ENCODE measurements at places on chromosomes 12 and 14. TPM values are rescaled to one million over a fixed set of nuclear protein-coding genes. Genes with fewer than 3 reads are reported as not detected.

- no peak overlapping the region for H3K4me3 ChIP-seq
- peak; percentile 63 for DNase-seq
- peaks cover 8% of the 10 kb centered on the region for H3K4me1 ChIP-seq
- H3K27me3 ChIP-seq: no peaks in the 10 kb centered on the region
These were observed 21.3 kb upstream of the HSP90B1 start for GRCh38 chr12:103908877-103909276.

GRCh38 chr14:76331328-76332011 lies 44.5 kb upstream of the ESRRB start:
- H3K27me3 ChIP-seq: peaks cover 19% of the 10 kb centered on the region
- no peak for DNase-seq
- H3K4me1 ChIP-seq: no peaks in the 10 kb centered on the region
- no peak overlapping the region for H3K4me3 ChIP-seq

The GRIN2B gene
- 1.4 TPM for total RNA-seq

The PDE3A gene
- total RNA-seq: 1.7 TPM

DNA sequence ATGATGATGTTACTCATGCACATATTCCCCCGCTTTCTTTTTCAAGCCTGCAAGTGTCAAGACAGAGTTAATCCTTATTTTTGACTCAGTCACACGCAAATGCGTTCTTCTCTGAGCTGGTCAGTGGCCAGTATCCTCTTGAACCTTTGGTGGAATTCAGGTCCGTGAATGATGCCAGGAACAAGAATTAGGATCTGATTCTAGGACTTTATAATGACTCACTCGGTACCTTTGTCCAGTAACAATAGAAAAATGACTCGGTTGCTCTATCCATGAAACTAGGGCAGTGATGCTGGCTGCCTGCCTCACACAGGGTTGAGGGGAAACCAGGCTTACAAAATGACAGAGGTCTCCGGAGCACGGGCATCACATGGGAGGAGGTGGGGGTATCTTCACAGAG lies 185.8 kb upstream of the NUDT4 start:
- no peak overlapping the region for H3K4me3 ChIP-seq
- H3K4me1 ChIP-seq: peaks cover 9% of the 10 kb centered on the region
- H3K27me3 ChIP-seq: no peaks in the 10 kb centered on the region
- H3K27ac ChIP-seq: peak overlapping the region; percentile 52
- DNase-seq: peak; percentile 81

DNA sequence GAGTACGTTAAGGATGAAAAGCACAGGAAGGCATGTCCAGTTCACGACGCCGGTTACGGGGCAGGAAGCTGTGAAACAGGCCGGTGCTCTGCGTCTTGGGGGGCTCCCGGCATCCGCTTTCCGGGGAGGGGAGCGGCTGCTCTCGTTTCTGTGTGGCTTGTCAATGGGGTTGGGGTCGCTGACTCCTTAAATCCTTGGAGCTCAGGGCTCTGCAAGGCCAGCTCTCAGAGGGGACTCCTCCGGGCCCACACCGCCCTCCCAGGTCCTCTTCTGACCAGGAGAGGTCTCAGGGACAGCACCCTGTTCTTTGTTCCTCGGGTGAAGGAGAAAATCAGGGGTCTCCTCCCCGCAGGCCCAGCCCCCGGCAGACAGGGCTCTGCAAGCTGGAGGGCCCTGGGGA lies 78.1 kb downstream of the GALNT9 start:
- H3K27me3 ChIP-seq: peaks cover 5% of the 10 kb centered on the region
- DNase-seq: no peak
- H3K36me3 ChIP-seq: no peaks in the 10 kb centered on the region
- no peaks in the 10 kb centered on the region for H3K4me1 ChIP-seq
- no peak overlapping the region for H3K4me3 ChIP-seq

DNA sequence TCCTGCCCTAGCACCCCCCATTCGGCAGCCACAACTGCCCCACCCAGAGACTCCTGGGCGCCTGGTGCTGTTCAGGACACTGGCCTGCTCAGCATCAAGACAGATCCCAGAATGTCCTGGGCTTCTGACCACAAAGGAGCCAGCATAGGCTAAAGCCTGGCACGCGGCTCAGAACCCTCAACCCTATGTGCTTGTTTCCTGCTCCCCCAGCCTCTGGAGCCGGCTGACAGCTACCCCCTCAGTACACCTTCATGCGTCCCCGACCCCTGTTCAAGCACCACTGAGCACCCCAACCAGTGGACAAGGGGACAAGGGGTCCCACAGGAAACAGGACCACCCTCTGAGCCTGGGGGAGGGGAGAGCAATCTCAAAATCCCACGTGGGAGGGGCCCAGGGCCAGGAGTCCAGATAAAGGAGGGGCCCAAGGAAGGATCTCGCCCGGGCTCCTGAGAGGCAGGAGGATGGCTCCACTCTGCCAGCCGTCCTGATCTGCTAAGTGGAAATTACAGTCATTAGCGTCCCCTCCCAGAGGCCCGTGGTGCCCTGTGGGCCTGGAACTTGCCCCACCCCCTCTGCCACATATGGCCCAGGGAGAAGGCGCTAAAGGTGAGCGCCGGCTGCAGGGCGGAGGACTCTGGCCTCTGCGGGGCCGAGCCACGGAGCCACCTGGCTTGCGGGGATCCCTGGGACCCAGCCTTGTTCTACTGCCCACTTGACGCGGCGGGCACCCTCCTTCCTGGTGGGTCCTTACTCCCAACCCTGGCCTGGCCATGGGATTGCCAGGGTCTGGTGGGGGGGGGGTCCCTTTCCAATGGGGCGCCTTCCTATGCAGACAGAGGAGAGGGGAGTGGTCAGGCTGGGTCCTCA lies 27.2 kb upstream of the GPR132 start:
- H3K36me3 ChIP-seq: no peaks in the 10 kb centered on the region
- no peak for DNase-seq
- peak overlapping the region; percentile 70 for H3K4me3 ChIP-seq
- H3K27ac ChIP-seq: peak overlapping the region; percentile 12
- H3K27me3 ChIP-seq: no peaks in the 10 kb centered on the region

DNA sequence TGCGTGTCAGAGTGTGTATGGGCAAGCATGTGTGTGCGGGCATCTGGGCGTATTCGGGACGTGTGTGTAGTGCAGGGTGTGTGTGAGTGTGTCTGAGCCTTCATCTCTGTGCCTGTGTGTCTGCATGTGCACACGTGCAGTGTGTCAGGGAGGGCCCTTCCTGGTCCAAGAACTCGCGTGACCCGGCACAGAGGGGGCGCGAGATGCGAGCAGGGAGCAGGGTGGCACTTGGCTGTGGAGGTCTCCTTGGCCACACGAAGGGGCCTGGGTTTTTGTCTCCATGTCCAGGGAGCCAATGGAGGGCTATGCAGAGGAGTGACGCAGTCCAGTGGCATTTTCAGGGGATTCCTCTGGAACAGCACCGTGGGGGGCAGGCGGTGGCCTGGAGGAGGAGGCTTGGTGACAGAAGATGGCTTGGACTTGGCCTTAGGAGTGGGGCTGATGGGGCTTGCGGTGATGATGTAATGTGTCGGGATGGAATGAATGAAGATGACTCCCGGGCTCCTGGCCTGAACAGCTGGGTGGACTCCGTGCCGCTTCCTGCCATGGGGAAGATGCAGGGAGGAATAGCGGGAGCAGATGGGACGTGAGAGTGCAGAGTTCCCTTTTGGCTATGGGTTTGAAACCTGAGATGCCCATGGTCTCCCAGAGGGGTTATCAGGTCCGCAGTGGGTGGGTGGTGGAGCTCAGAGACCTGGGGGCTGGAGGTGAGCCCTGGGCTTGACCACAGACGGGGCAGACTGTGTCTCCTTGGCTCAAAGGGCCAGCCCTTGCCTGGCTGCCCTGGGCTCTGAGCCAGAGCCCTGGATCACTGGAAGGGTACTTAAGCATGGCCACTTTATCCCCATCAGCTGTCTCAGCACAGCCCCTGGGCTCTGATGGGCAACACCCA lies 208.3 kb downstream of the PHETA1 start:
- H3K36me3 ChIP-seq: no peaks in the 10 kb centered on the region
- H3K27me3 ChIP-seq: peaks cover 5% of the 10 kb centered on the region
- no peaks in the 10 kb centered on the region for H3K4me1 ChIP-seq
- H3K27ac ChIP-seq: no peak overlapping the region

GRCh38 chr14:33966276-33966675 lies 15.4 kb upstream of the EGLN3 start:
- no peak for DNase-seq
- H3K4me1 ChIP-seq: no peaks in the 10 kb centered on the region
- peaks cover 3% of the 10 kb centered on the region for H3K27me3 ChIP-seq
- no peaks in the 10 kb centered on the region for H3K36me3 ChIP-seq
- no peak overlapping the region for H3K27ac ChIP-seq
- no peak overlapping the region for H3K4me3 ChIP-seq

GRCh38 chr14:31465111-31465510 lies 7.8 kb upstream of the DTD2 start:
- no peaks in the 10 kb centered on the region for H3K36me3 ChIP-seq
- no peaks in the 10 kb centered on the region for H3K4me1 ChIP-seq
- no peaks in the 10 kb centered on the region for H3K27me3 ChIP-seq
- no peak overlapping the region for H3K27ac ChIP-seq
- no peak overlapping the region for H3K4me3 ChIP-seq
- peak; percentile 42 for DNase-seq

Measured in astrocyte (in vitro differentiated cells and primary cell).